NCI-H146 (cell line): ENCODE measurements at places on chromosomes 6 and 20.
A peak's percentile ranks its signal among the peaks of the same experiment; 100 is the strongest.

DNA sequence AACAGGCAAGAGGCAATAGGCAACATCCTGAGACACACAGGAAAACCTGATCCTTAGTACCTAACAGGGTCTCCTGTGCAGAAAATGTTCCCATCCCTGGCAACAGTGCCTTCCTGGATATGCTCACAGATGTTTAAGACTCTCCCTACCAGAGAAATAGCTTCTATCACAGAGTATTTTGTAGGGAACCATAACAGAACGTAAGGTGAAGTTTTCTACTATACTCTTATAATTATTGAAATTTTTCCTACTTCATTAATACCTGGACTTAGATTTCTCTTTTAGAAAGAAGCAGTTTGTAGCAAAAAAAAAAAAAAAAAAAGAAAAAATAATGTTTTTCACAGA lies 33.5 kb upstream of the LGSN start:
- no peak for DNase-seq

DNA sequence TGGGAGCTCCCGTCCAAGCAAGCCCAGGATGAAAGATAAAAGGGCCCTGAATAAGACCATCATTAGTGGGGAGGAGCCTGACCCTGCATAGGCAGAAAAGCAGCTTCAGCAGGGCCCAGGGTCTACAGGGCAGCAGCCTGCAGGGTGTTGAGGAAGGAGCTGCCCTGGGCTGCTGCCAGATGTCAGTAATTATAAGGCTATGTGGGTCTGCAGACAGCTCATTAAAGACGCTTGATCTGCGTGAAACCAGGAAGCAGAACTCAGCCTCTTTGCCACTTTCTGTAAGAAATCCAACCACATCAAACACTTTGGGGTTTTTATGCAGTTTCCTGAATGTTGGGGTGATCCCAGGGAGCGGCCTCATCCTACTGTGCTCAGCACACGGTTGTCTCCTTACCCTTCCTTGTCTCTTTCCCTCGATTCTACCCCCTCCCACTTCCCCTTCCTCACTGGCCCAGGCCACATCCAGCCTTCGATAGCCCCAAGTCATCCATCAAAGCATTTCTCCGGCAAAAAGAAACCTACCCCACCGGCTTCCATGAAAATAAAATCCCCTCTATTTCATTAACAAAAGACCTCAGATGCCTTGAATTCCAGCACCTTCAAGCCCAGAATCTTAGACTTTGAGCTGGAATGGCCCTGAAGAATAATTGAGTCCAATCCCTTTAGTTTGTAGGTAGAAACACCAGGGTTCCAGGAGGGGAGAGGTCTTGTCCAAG lies 1.0 kb upstream of the TGM6 start:
- no peak for DNase-seq

GRCh38 chr6:474453-475185 lies 83.1 kb downstream of the IRF4 start:
- peak; percentile 63 for DNase-seq

GRCh38 chr6:3125815-3126214 lies 7.3 kb downstream of the BPHL start:
- no peak for DNase-seq

GRCh38 chr6:107047807-107048206 lies 19.8 kb downstream of the MTRES1 start:
- DNase-seq = no peak

DNA sequence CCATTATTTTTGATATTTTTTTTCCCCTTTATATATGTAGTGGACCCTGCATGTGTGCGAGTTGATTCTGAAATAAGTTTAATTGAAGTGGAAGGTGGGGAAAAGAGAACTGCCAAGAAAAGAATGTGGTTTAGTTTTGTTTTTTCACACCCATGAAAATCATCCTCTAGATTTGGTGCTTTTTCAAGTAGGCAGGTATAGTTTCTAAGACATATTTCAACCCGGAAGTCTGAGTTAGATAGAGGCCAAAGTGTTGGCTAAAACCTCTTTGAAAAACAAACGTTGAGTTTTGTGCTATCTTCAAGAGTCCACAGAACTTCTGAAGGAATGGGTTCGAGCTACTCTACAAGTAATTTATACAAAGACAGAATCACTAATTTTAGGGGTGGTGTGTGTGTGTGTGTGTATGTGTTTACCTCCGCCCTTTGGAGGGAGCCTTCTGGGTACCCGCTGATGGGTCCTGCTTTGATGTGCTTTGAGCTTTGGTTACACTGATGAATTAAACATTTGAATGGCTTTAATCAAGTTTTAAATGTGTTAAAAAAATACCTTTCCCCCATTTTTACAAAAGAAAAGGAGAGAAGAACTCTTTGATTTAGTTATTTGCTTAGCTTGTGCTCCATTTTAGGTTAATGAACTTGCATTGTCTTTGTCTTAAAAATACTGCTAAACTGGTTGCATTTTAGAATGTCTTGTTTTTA lies 2.5 kb downstream of the RREB1 start:
- no peak for DNase-seq

- DNase-seq = no peak
Measured at GRCh38 chr20:391041-391711, 10.6 kb downstream of the TRIB3 start.
